Central memory CD8-positive, alpha-beta T cell (primary cell): ENCODE measurements at places on chromosomes 12 and 14.

DNA sequence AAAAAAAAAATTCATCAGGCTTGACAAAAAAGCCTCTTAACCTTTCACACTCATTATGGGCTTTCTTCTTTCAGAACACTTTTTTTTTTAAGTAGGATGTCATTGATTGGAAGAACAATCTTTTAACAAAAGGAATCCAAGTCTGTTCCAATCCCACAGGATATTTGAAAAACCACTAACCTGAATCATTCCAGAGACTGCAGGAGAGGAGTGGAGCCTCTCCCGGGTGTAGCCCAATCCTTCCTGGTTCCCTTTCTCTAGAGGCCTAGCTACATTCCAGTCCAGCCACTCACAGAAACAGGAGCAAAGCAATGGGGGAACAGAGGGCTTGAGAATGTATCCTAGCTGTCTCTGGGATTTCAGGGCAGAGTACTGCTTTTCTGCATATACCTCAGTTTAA is 4.3 kb downstream of the MFAP5 start:
- DNase-seq = no peak

- DNase-seq = no peak
Observed at GRCh38 chr14:50018201-50018932, 98.0 kb downstream of the VCPKMT start.

GRCh38 chr14:100629696-100630095 is 42.5 kb upstream of the BEGAIN start:
- DNase-seq = no peak

DNA sequence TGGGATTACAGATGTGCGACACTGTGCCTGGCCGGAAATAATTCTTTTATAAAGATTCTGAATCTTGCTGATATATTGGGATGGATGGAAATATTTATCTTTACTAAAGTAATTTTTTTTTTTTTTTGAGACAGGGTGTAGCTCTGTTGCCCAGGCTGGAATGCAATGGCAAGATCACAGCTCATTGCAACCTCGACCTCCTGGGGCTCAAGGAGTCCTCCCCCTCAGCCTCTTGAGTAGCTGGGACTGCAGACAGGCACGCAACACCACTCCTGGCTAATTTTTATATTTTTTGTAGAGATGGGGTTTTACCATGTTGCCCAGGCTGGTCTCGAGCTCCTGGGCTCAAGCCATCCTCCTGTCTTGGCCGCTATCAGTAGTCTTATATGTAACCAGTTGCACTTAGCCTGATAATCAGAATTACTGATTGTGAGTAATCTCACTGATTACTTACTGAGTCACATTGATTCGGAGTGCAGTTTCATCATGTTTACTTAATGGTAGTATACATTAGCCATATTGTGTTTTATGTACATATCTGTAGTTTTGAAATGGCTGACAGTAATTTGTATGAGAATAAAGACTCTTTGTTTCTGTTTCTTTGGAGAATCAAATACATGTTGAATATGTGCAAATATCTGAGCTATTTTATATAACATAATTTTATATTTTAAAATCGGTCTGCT is 50.4 kb upstream of the LRTM2 start:
- DNase-seq = no peak

DNA sequence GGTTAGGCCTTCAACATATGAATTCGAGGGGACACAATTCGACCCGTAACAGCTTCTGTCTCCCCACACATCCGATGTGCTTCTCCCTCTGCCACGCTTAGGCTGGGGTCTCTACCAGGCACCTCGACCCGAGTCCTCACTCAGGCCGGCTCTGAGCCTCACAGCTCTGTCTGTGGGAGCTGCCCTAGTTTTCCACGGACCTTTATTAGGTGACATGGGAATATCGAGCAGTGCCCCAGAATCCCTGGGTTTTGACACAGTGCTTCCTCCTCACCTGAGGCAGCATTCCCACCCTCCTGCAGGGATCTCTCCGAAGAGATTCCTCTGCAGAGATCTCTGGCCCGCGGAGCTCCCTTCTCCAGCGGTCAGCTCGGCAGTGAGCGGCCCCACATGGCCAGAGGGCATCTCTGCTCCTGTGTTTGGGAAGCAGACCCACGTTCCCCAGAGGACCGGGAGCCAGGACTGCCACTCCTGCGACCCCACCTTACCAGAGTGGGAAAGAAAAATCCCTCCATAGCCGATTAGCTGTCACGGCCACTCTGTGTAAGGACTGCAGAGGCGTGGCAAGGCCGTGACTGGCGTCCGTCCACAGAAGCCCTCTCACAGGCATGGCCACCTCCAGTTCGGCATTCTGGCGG is 21.2 kb downstream of the ZBTB42 start:
- DNase-seq = no peak

DNA sequence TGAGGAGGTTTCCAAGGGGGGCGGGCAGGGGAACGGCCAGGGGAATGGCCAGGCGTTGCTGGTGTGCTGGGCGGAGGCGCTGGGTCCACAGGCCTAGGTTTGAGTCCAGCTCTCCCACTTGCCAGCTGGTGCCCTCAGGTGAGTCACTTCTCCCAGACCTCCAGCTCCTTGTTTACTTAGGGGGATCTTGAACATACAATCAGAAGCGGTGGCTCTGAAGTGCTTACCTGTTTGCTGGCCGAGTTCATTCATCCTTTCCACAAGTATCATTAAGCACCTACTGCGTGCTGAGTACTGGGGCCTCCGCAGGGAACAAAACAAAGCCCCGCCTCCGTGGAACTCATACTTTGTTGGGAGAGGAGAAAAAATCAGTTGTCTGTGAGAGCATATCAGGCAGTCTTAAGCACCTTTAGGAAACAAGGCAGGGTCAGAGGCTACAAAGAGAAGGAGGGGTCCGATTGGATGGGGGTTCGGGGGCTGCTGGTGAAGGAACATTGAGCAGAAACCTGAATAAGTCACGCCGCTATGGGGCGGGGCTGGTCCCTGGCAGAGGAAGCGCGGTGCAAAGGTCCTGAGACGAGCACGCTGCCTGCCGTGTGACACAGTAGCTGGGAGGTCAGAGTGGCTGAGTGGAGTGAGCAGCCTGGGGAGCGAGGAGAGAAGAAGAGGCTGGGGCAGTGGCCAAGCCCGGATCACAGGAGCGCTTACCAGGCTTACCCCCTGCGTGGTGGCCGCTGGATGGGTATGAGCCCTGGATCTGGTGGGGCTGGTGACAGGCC is 15.1 kb downstream of the MVK start:
- DNase-seq = no peak

DNA sequence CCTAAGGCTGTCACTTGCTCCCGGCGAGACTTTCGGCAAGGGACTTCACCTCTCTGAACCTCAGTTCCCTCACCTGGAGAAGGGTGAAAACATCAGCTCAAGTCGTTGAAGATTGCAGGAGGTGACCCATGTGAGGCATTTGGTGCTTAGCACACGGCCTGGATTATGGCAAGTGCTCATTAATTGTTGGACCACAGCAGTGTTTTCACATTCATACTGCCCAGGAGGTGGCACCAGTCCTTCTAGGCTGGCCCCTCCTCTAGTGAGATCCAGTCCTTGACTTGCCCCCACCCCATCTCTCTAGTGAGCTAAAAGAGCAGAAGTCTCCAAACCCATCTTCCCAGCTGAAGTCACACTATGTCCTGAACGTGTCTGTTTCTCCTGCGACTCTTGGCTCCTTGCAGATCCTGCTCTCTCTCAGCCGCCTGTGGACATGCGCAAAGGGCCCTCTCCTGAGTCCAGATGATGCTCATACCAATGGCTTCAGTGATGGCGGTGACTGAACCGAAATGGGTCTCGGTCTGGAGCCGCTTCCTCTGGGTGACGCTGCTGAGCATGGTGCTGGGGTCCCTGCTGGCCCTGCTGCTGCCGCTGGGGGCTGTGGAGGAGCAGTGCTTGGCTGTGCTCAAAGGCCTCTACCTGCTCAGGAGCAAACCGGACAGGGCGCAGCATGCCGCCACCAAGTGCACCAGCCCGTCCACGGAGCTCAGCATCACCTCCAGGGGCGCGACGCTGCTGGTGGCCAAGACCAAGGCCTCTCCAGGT is 1.6 kb downstream of the FICD start:
- DNase-seq = no peak
